LoVo (cell line): ENCODE measurements at places on chromosomes 1 and 21.

- DNase-seq, result peak; percentile 34
These were observed 4.9 kb upstream of the ATXN7L2 start for GRCh38 chr1:109478806-109479205.

GRCh38 chr1:6930732-6931300 is 145.6 kb downstream of the CAMTA1 start:
- no peak for DNase-seq

DNA sequence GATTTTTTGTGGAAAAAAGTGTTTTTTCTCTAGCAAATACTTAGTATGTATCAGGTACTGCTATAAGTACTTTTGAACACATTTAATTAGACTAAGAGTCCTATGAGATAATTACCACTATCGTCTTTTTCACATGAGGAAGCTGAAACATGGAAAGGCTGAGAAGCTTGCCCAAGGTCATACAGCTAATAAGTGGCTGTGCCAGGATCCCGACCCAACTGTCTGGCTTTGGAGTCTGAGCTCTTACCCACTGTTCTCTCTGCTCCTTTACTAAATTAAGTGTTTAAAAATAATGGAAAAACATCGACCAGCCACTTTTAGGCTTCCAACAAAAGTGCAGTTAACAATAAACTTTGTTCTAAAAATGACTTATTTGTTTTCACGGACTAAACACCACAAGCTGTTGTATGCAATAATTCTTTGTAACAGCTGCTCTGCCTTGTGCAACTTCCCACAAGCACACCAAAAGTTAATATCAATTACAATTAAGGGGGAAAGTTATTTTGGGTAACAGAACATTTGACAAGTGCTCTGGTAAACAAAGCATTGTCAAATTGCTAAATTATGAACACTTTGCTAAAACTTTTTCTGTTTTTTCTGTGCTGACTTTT is 75.7 kb downstream of the CRB1 start:
- no peak for DNase-seq

GRCh38 chr21:25369524-25370300 is 237.6 kb downstream of the MRPL39 start:
- no peak for DNase-seq

DNA sequence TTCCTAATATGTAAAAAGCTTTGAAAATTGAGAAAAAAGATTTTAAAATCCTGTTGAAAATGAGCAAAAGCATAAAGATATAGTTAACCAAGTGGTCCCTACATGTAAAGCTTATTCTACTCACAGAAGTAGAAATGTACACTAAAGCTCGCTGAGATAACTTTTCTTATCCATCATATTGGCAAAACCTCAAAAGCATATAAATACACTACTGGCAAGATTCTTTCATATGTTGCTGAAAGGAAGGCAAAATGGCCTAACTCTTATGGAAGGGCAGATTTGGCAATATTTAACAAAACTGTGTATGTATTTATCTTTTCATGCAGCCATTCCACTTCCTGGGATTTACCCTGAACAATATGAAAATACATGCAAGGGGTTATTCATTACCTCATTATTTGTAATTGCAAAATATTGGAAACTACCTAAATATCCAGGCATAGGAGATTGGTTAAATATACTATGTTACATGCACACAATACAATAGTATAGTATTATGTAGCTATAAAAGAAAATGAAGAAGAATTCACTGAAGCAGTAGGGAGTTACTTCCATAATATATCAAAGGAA is 43.2 kb upstream of the LYPLAL1 start:
- no peak for DNase-seq

DNA sequence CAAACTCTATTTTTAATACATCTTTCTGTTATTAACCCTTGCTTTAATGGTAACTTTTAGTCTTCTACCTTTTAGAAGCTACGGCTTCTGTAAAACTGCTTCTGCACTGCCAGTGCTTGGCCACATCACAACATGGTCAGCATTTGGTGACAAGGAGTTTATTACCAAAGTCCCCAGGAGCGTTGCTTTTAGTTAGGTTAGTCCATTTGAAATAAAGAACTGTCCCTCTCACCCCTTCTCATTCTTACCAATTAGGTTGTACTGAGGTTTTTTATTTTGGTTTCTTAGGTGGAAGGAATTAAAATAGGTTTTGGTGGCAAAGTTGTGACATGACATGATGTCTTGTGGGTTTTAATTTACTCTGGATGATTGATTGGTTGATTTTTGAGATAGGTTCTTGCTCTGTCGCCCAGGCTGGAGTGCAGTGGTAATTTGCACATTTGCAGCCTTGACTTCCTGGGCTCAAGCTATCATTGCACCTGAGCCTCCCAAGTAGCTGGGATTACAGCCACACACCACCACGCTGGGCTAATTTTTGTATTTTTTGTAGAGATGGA is 39.2 kb downstream of the SPEN start:
- no peak for DNase-seq

DNA sequence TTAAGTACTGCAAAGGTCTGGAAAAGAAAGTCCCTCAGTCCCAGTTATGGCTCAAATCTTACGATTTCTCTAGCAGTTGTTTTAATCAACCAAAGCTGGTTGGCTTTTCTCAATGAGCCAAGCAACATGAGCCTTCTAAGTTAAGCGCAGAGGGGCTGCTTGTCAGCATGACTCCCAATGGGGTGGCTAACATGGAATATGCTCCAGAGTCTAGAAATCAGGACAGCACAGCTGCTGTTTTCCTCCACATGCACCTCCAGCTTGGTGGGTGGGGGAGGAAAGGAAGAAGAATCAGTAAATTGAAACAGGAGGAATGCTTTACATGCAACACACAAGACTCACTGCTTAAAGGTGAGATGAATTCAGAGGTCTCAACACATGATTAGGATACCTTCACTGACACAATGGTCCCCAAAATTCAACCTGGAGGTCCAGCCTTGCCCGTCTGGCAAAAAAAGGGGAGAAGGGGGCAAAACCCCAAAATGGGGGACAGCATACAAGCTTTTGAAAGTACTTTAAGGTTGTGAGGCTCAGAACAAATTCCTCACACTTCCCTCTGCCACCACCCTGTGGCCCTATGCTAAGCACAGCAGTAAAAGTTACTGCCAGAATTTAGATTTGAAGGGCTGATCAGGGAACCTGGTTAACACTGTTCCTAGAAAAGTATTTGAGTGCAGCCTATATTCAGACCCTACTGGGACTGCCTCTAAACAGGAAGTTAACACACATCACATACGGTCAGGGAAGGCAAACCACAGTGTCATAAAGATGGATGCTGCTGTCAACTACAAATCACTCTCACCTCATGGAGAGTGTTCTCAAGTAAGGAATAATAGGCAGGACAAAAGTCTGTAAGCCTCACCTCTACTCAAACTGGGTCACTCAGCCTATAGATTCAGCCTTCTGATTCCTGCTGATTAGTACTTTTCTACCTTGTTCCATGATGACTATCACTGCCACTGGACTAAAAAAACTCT is 2.6 kb downstream of the GATAD2B start:
- no peak for DNase-seq

DNA sequence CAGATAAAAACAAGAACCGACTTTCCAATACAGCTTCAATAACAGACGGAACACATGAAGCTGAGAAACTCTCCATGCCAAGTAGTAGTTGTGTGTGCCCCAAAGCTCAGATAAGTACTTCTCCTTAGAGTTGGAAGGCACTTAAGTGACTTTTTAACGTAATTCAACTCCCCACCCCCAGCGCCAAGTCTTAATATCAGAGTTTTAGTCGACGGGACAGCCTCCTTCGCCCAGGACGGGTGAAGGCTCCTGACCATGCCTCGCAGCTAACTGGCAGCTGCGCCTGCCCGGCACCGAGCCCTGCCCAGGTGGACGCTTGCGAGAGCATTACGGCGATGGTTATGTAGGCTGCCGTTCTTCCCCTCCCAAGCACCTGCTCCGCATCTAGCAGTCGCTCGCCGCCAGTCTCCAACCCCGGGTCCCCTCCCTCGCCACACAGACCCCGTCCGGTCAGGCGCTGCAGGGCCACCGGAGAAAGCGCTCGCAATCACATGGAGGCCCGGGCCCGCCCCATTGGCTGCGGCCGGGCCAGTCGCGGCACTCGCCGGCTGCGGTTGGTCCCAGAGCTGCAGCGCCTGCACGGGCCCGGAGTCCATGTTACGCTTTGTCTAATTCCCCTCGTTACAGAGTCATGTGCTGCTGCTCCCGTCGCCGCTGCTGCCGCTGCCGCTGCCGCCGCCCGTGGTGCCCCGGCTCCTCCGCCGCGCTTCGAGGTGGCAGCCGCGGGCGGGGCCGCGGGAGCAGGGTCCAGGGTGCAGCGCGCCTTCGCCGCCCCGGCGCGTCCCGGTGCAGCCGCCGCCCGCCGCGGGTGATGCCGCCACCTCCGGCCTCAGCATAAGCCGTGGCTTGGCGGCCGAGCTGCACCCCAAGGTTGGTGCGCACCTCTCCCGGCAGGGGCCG is at the start of gene LRRC8D:
Gene LRRC8D (plus strand): TSS at position 611 of the 900 bp plus-strand sequence. CDS start 112,037 bp downstream, outside the sequence.
- peak; percentile 90 for DNase-seq
